ENCODE measurements at places on chromosomes 4 and X.

DNA sequence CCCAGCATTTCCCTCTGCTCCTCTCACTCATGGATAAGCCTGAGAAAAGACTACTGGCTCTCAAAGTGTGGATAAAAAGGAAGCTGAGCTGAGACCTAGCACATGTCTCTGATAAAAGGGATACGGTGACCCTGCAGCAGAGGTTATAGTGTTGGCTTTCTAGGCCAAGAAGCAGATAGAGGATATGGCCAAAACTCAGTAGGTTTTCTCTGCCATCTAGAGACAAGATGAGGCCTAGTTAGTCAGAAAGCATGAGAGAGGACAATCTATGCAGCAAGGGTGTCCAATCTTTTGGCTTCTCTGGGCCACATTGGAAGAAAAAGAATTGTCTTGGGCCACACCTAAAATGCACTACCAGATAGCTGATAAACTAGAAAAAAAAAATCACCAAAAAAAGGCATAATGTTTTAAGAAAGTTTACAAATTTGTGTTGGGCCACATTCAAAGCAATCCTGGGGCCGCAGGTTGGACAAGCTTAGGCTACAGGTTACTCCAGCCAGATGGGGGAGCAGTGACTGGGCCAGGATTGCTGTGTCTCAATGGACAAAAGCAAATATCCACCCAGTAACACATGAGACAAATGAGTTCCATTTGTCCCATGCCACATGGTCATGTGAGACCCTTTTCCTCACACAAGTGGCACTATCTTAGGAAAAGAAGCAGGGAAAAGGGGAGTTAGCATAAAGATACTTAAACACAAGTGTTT is 411.4 kb downstream of the INPP4B start:
- no peaks in the 10 kb centered on the region for H3K36me3 ChIP-seq
- peaks cover 8% of the 10 kb centered on the region for H3K4me1 ChIP-seq
- H3K27me3 ChIP-seq = no peaks in the 10 kb centered on the region
- no peak for DNase-seq

- H3K4me3 ChIP-seq = no peak overlapping the region
- H3K4me1 ChIP-seq = no peaks in the 10 kb centered on the region
- no peaks in the 10 kb centered on the region for H3K36me3 ChIP-seq
- no peak for DNase-seq
Observed at GRCh38 chr4:108744307-108744706, 18.5 kb downstream of the ETNPPL start.

GRCh38 chr4:112753333-112753732 is 116.4 kb downstream of the LARP7 start:
- no peaks in the 10 kb centered on the region for H3K36me3 ChIP-seq
- peak overlapping the region; percentile 43 for H3K27ac ChIP-seq
- H3K4me3 ChIP-seq = no peak overlapping the region
- peaks cover 13% of the 10 kb centered on the region for H3K4me1 ChIP-seq
- H3K27me3 ChIP-seq = no peaks in the 10 kb centered on the region
- DNase-seq = no peak

GRCh38 chr4:8591626-8592365 is 769 bp upstream of the CPZ start:
- no peaks in the 10 kb centered on the region for H3K4me1 ChIP-seq
- no peak overlapping the region for H3K27ac ChIP-seq

DNA sequence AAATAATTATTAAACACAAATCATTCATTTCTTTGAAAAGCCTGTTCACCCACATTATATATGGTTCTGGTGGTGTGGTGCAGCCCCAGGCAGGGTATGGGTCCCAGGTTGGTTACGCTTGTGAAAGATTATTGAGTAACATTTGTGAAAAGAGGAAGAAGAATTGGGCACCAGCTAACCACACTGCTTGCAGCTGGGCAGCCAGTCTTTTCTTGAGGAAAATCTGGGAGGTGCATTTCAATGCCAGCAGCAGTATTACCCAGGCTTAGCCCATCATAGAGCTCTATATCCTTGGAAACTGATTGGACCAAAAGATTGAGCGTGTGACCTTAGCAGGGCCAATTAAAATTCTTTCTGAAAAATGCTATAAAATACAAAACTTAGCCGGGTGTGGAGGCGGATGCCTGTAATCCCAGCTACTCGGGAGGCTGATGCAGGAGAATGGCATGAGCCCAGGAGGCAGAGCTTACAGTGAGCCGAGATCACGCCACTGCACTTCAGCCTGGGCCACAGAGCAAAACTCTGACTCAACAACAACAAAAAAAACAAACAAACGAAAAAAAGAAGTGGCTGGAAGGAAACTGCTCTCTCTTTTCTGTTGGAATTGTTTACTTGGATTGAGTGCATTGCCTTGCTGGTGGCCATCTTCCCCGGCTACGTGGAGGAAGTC is 9.7 kb upstream of the PLAC8 start:
- H3K27me3 ChIP-seq = no peaks in the 10 kb centered on the region
- H3K4me1 ChIP-seq = no peaks in the 10 kb centered on the region
- no peak for DNase-seq

- H3K4me1 ChIP-seq = peaks cover 2% of the 10 kb centered on the region
- DNase-seq = peak; percentile 78
- no peaks in the 10 kb centered on the region for H3K36me3 ChIP-seq
- 0 out of 2 replicates have a peak overlapping the region, but pooled peaks have one; percentile 45 for H3K27ac ChIP-seq
- H3K27me3 ChIP-seq = no peaks in the 10 kb centered on the region
- no peak overlapping the region for H3K4me3 ChIP-seq
Observed at GRCh38 chrX:39772057-39772832, 325.5 kb downstream of the BCOR start.

DNA sequence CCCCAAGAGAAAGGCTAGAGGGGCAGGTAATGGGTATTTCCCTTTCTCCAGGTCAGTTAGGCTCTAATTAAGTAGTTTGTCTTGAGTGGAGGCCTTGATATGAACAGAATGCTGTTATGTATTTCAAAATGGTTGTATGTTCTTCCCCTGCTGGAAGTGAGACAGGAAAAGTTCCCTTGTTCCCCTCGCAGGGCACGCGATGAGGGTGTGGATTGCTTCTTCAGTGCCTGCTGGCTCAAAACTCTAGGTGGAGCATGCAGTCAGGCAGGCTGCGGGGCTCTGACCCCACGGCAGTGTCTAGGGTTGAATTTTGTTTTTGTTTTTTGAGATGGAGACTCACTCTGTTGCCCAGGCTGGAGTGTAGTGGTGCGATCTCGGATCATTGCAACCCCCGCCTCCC is 341.0 kb upstream of the ZCCHC13 start:
- DNase-seq = no peak
- peaks cover 20% of the 10 kb centered on the region for H3K4me1 ChIP-seq
- no peaks in the 10 kb centered on the region for H3K27me3 ChIP-seq
- H3K27ac ChIP-seq = no peak overlapping the region
- H3K36me3 ChIP-seq = no peaks in the 10 kb centered on the region

DNA sequence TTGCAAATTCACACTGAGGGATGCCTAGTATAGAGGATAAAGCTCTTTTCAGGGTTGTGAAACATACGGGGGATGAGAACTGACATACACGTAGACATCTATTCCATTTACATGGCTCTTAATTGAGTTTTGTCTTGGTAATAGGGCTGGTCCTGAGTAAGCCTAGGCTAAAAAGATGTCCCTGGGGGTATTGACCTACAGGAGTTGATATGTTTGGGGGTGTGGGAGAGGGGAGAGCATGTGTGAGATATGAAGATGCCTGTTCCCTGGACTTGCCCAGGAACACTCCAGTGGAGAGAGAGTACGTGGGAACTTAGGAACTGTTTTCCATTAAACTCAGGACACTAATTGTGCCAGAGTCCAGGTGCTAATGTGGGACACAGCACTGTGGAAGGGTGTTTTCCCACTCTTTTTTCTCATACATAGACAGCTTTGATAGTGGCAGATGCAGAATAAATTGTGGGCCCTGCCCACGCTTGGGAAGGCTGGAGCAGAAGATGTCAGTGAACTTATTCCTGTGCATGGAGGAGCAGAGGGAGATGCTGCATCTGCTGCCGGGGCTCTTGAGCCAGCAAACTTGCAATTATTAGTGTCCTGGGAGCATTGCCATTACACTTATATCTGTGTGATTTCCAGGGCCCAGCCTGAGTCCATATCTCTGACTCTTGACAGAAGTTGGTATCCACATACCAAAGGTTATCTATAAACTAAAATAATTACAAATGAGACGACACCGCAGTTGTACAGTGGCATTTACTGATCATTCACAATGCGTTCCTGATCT is 20.7 kb downstream of the SYNPO2 start:
- H3K4me1 ChIP-seq = no peaks in the 10 kb centered on the region
- H3K4me3 ChIP-seq = no peak overlapping the region
- H3K36me3 ChIP-seq = no peaks in the 10 kb centered on the region
- DNase-seq = no peak
- H3K27ac ChIP-seq = no peak overlapping the region
- no peaks in the 10 kb centered on the region for H3K27me3 ChIP-seq

GRCh38 chr4:133347409-133347808 is 198.3 kb downstream of the PCDH10 start:
- H3K4me1 ChIP-seq = no peaks in the 10 kb centered on the region
- H3K27ac ChIP-seq = no peak overlapping the region
- no peak overlapping the region for H3K4me3 ChIP-seq
- no peaks in the 10 kb centered on the region for H3K27me3 ChIP-seq
- no peaks in the 10 kb centered on the region for H3K36me3 ChIP-seq

GRCh38 chr4:173652283-173652931 is 122.4 kb upstream of the HAND2 start:
- no peaks in the 10 kb centered on the region for H3K27me3 ChIP-seq
- no peak for DNase-seq
- H3K27ac ChIP-seq = no peak overlapping the region

GRCh38 chrX:20968996-20969395 is 405.2 kb upstream of the CNKSR2 start:
- H3K36me3 ChIP-seq = no peaks in the 10 kb centered on the region
- no peak for DNase-seq
- no peaks in the 10 kb centered on the region for H3K27me3 ChIP-seq
- H3K4me3 ChIP-seq = no peak overlapping the region
- H3K4me1 ChIP-seq = no peaks in the 10 kb centered on the region

GRCh38 chr4:101711590-101712260 is 78.8 kb upstream of the BANK1 start:
- H3K36me3 ChIP-seq = no peaks in the 10 kb centered on the region
- no peak overlapping the region for H3K27ac ChIP-seq
- no peak overlapping the region for H3K4me3 ChIP-seq
- no peaks in the 10 kb centered on the region for H3K4me1 ChIP-seq

DNA sequence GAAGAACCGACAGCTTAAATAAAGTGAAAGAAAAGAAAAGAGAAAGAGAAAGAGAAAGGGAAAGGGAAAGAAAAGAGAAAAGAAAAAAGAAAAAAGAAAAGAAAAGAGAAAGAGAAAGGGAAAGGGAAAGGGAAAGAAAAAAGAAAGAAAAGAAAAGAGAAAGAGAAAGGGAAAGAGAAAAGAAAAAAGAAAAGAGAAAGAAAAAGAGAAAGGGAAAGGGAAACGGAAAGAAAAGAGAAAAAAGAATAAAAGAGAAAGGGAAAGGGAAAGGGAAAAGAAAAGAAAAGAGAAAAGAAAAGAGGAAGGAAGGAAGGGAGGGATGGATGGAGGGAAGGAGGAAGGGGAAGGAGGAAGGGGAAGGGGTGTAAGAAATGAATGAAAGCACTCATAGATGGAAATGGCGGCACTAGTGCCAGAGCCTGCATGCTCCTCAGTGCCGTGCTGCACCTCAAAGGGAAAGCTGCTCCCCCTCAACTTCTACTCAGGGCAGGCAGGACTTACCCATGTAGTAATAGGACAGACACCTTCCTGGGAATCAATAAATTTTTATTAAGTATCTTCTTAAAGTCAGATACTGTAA is 70.7 kb downstream of the AFAP1 start:
- H3K36me3 ChIP-seq = no peaks in the 10 kb centered on the region
- no peak for DNase-seq
- no peaks in the 10 kb centered on the region for H3K27me3 ChIP-seq
- H3K27ac ChIP-seq = no peak overlapping the region

DNA sequence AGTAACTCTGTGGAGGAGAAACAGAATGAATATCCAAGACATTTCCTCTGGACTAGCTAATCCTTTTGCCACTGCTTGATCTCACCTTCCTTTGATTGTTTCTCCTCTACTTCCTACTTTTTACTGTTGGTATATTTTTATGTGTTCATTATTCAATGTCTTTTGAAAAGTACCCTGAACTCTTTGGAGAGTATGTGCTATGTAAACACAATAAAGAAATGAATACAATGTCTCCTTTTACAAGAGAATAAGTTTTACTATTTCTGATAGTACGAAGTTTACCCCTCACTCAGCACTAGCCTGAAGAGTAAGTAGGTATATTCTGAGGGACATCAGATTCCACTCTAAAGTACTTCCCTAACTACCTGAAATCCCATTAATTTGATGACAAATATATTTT is 19.9 kb downstream of the CLDN2 start:
- no peak overlapping the region for H3K4me3 ChIP-seq
- no peak for DNase-seq
- H3K27me3 ChIP-seq = no peaks in the 10 kb centered on the region
- no peaks in the 10 kb centered on the region for H3K36me3 ChIP-seq
- H3K4me1 ChIP-seq = no peaks in the 10 kb centered on the region
- no peak overlapping the region for H3K27ac ChIP-seq

- H3K27ac ChIP-seq = no peak overlapping the region
- H3K4me1 ChIP-seq = no peaks in the 10 kb centered on the region
- DNase-seq = no peak
- no peak overlapping the region for H3K4me3 ChIP-seq
Observed at GRCh38 chr4:68885545-68885944, 66.1 kb downstream of the UGT2A3 start.

- DNase-seq = no peak
- no peaks in the 10 kb centered on the region for H3K4me1 ChIP-seq
- H3K27me3 ChIP-seq = no peaks in the 10 kb centered on the region
Observed at GRCh38 chr4:82523179-82523578, 38.6 kb downstream of the TMEM150C start.

GRCh38 chr4:91851456-91851855 is 452.3 kb upstream of the GRID2 start:
- no peaks in the 10 kb centered on the region for H3K4me1 ChIP-seq
- no peaks in the 10 kb centered on the region for H3K27me3 ChIP-seq
- no peaks in the 10 kb centered on the region for H3K36me3 ChIP-seq

DNA sequence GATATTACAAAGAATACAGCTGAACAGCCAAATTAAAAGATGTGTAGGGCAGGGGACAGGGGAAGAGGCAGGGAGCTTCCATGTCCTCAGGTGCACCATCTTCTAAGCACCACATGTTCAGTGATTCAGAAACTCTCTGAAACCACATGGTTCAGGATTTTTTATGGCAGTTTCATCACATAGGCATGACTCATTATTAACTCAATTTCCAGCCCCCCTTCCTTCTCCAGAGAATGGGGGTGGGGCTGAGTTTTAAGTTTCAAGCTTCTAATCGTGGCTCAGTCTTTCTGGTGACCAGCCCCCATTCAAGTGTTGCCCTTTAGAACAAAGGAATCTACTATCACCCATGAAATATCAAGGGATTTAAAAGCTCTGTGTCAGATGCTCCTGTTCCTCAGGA is 317.8 kb upstream of the GALNT7 start:
- H3K27me3 ChIP-seq = no peaks in the 10 kb centered on the region
- no peaks in the 10 kb centered on the region for H3K4me1 ChIP-seq
- DNase-seq = no peak
- H3K4me3 ChIP-seq = no peak overlapping the region

GRCh38 chr4:153419673-153420278 is 46.4 kb upstream of the TMEM131L start:
- H3K4me1 ChIP-seq = no peaks in the 10 kb centered on the region
- H3K4me3 ChIP-seq = no peak overlapping the region
- DNase-seq = no peak
- no peak overlapping the region for H3K27ac ChIP-seq

- no peak overlapping the region for H3K4me3 ChIP-seq
- no peak for DNase-seq
- no peak overlapping the region for H3K27ac ChIP-seq
- no peaks in the 10 kb centered on the region for H3K27me3 ChIP-seq
Observed at GRCh38 chr4:174281182-174281737, 2.2 kb downstream of the FBXO8 start.

GRCh38 chr4:173935622-173936405 is 347.7 kb downstream of the FBXO8 start:
- H3K4me3 ChIP-seq = no peak overlapping the region
- H3K27me3 ChIP-seq = no peaks in the 10 kb centered on the region
- peaks cover 2% of the 10 kb centered on the region for H3K4me1 ChIP-seq
- DNase-seq = no peak

All from H1 (cell line).